WTC11 (cell line): ENCODE measurements at places on chromosomes 3 and 15. TPM values are rescaled to one million over a fixed set of nuclear protein-coding genes. Genes with fewer than 3 reads are reported as not detected.

The HES1 gene
- 28.4 to 65.9 TPM (median 62.3 TPM) in 3 replicates for total RNA-seq

- no peak for DNase-seq
These were observed 22.5 kb upstream of the AQP9 start for GRCh38 chr15:58115692-58116091.

The RPLP1 gene
- 2,441 to 2,639 TPM (median 2,597 TPM) in 3 replicates for total RNA-seq

DNA sequence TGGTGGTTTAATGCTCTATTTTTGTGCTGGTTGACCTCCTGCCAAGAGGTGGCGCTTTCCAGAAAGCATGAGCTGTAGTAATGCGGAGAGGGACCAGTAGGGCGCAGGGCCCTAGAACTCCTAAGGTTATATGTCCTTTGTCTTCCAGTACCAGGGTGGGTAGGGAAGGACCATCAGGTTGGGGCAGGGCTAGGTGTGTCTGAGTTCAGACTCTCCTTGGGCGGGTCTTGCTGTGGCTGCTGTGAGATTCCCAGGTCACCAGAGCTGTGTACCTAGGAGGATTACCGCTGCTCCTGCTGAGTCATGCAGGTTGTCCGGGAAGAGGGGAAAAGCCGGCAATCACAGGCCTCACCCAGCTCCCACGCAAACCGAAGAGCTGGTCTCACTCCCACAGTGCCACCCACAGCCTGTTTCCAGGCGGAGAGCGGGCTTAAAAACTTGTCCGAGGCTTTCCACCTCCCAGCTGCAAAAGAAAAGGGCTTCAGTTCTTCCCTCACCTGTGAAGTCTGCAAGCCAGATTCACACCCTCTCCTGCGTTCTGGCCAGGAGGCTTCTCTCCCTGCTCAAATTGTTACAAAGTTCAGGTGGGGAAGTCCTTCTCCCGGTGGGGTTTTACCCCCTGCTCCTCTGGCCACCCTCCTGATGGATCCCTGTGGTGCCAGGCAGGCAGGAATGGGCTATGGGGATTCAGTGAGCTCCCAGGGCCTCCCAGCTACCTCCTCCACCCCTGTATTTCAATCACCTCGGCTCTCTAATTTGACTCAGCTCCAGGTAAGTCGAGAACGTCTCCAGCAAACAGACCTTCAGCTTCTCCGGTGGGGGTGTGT lies 37.7 kb upstream of the BCHE start:
- DNase-seq: no peak

The CSPG4 gene
- total RNA-seq: 2.9 to 3.6 TPM (median 3.6 TPM) in 3 replicates
